CD4-positive, alpha-beta T cell treated with Interleukin-17A for 4 hours (primary cell): ENCODE measurements at places on chromosomes 7 and 10.

DNA sequence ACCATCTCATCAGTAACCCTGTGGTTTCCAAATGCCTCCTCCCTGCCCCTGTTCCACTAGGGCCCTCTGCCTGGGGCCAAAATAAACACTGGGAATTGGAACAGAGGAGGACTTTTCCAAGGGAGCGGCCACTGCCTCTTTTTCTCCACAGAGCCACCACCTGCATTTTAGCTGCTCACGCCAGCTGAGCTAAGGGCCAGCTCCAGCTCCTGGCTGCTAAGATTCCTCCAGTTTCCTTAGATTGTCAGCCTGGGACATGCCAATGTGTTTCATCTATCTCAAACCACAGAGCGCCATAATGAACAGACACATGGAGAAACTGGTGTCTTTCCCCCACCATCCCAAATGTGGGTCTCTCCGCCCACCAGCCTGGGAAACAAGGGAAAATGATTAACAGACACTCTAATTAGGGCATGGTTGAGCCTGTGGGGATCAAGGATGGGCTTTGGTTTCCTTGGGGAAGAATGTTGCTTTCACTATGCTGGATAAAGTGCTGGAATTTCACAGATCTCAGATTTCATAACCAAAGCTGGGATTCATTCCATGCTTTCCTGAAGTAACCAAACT lies 52.2 kb downstream of the ASB13 start:
- DNase-seq = no peak

DNA sequence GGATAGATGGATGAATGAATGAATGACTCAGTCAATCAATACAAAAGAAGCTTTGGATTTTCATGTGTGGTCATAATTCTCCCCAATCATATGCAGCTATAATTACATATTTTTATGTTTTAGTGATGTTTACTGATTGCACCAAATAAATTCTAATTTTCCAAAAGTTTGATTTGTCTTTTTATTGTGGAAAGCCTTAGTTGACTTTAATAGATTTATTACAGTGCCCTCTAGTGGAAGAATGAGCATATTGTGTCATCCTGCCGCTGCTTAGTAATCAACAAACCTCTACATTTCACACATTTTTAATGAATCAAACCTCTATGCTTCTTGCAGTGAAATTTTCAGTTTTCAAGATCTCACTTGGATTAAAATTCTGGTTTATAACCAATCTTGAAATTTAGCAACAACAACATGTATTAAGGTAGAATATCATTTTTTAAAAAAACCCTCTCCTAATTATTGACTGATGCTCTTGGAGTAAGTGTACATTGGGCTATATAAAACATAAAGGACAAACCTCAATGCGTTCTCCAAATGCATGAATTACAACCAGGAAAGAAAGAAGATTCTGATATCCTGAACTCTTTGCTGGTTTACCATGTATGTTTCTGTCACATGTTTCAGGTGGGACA lies 55.6 kb upstream of the PNLIP start:
- DNase-seq = no peak

GRCh38 chr10:125656523-125656922 lies 26.4 kb downstream of the TEX36 start:
- DNase-seq = no peak

GRCh38 chr10:3755440-3756359 lies 29.3 kb downstream of the KLF6 start:
- DNase-seq = peak; percentile 31

GRCh38 chr10:107517811-107518210 lies 353.3 kb upstream of the SORCS1 start:
- no peak for DNase-seq

- no peak for DNase-seq
These were observed 130.9 kb downstream of the SEMA3D start for GRCh38 chr7:85055906-85056305.
